ENCODE measurements at places on chromosomes 11 and 22.

DNA sequence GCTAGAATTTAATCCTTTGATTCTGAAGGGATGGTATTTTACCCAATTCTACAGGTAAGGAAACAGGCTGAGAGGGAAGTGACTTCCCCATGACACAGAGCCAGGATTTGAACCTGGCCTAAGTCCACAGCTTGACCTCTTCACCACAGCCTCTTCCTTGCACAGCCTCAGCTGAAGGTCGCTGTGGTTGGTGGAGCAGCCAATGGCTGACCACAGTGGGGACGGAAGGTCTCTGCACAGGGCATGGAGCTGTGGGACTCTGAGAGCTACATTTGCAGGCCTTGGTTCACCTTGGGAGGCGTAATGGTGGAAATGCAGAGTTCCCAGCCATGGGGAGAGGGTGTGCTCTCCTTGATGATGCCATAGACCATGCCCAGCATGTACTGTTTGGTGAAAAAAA, 295.0 kb downstream of the DDX10 start:
- no peak for DNase-seq

DNA sequence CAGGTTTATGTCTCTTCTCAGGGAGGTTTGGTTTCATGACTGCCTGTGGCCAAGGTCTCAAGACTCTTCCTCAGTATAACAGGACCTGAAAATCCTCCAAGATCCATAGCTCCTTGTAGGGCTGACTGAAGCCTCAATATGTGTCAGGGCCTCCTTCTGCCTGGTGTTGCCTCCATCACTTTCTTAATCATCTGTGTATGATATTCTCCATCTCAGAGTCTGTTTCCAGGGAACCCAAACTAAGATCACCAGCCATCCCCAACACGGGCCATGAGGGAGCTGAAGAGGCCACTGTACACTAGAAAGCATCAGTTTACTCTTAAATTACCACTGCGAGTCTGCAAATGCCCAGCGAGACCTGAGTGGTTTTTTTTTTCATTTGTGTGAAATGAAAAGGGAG, 17.7 kb downstream of the GGTLC2 start:
- no peak for DNase-seq

DNA sequence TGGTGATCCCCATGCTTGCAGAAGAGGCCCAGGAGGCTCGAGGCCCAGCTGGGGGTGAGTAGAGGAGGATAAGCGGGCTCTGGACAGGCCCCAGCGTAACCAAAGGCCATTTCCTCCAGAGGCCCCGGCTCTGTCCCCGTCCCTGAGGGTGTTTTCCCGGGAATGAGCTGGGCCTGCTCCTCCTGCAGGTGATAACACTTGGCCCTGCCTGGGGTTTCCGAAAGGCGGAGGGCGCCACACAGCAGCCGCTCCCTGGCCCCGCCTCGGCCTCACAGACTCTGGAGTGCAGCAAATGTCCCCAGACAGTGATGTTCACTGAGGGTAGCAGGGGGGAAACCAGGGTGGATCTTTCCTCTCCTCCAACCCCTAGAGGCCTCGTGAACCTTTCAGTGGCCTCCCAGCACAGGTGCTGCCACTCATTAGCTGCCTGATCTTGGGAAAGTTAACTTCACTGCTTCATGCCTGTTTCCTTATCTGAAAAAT, 10.5 kb upstream of the MGAT3 start:
- no peak for DNase-seq

- no peak for DNase-seq
These were observed 58.0 kb downstream of the C11orf91 start for GRCh38 chr11:33642461-33643166.

DNA sequence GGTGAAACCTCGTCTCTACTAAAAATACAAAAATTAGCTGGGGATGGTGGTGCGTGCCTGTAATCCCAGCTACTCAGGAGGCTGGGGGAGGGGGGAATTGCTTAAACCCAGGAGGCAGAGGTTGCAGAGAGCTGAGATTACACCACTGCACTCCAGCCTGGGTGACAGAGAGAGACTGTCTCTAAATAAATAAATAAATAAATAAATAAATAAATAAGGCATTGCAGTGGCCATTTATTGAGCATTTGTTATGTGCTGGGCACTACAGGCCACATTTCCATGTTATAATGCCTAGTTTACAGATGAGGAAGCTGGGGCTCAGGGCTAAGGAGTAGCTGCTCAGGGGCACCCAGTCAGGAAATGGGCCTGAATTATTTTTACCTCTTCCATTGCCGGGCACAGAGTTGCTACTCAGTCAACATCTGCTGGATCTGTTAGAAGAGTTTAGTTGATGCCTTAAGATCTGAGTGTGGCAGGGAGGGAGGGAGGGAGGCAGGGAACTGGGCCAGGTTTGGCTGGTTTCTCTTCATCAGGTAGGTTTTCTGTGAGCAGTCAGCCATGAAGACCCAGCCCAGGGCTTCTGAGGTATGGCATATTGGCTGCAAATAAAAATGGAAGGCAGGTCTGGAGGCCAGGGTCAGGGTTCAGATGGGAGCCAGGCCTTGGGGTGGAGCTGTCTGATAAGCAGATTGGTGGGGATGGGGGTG, 5.6 kb downstream of the PVALB start:
- DNase-seq, result no peak

GRCh38 chr11:84837402-84838069, 789.6 kb downstream of the DLG2 start:
- DNase-seq, result no peak

- no peak for DNase-seq
These were observed 613.5 kb upstream of the CCDC179 start for GRCh38 chr11:23473782-23474181.

DNA sequence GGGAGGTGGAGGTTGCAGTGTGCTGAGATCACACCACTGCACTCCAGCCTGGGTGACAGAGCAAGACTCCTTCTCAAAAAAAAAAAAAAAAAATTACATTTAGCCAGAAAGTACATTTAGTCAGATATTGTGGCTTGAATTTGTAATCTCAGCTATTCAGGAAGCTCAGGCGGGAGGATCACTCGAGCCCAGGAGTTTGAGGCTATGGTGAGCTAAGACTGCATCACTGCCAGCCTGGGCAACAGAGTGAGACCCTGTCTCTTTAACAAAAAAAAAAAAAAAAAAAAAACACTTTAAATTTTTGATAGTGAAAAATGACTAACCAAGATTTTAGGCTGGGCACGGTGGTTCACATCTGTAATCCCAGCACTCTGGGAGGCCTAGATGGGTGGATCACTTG, 27.3 kb downstream of the MRTFA start:
- no peak for DNase-seq

GRCh38 chr22:35838855-35839576, 121.3 kb downstream of the APOL5 start:
- DNase-seq, result peak; percentile 61

DNA sequence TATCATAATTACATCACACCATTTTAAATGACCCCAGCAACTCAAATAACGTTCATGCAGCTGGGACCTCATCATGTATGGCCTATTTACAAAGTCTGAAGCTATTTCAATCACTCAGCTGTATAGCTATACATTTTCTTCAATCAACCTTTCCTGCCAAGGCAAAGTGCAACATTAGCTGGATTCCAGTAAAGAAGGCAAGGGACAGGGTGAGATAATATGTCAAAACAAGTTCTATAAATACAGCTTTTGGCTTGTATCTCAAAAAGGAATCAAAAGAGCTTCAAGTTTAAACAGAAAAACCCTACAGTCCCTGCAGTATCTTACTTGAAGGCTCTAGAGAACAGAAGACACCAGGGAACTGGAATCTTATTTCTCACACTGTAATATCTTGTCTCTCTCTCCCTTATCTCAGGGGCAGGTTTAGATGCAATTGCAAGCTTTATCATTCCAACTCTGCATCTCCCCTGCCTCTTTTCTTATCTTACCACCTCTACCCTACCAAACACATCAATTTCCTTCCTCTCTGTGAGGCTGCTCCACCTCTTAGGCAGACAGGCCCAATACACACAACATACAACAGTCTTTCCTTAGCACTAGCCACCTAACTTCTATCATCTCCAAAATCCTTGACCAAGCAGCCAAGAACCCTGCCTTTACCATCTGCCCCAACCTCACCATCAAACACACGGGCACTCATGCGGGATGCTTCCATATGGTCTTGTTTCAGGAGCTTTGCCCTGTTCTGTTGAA, 34.5 kb downstream of the CELF1 start:
- DNase-seq, result no peak

DNA sequence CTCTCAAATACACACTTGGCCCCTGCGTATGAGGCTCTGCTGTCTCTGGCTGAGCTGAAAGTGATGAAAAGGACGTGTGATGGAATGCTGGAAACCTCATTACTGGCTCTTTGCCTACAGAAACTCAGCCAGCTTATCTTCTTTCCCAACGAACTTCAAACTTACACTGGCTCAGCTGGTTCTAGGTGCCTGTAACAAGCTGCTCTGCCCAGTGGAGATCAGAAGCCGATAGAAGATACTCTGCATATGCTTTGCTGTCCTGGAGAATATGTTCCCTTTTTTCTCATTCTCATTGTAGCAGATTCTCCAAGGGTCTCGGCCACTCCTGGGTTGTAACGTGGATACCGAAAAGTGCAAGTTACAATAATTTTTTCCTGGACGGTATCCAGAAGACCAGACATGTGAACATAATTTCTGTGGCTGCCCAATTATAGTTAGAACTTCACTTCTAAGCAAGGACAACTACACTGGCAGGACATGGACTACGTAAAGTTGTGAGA, 405.3 kb upstream of the CCDC90B start:
- no peak for DNase-seq

- DNase-seq, result no peak
These were observed 48.4 kb upstream of the WEE1 start for GRCh38 chr11:9525116-9525515.

GRCh38 chr22:37860796-37861421, 11.7 kb downstream of the EIF3L start:
- no peak for DNase-seq

- no peak for DNase-seq
These were observed 1.2 kb downstream of the PDGFB start for GRCh38 chr22:39243439-39244135.

GRCh38 chr22:20155330-20156041, 4.6 kb upstream of the CCDC188 start:
- DNase-seq, result peak; percentile 49

DNA sequence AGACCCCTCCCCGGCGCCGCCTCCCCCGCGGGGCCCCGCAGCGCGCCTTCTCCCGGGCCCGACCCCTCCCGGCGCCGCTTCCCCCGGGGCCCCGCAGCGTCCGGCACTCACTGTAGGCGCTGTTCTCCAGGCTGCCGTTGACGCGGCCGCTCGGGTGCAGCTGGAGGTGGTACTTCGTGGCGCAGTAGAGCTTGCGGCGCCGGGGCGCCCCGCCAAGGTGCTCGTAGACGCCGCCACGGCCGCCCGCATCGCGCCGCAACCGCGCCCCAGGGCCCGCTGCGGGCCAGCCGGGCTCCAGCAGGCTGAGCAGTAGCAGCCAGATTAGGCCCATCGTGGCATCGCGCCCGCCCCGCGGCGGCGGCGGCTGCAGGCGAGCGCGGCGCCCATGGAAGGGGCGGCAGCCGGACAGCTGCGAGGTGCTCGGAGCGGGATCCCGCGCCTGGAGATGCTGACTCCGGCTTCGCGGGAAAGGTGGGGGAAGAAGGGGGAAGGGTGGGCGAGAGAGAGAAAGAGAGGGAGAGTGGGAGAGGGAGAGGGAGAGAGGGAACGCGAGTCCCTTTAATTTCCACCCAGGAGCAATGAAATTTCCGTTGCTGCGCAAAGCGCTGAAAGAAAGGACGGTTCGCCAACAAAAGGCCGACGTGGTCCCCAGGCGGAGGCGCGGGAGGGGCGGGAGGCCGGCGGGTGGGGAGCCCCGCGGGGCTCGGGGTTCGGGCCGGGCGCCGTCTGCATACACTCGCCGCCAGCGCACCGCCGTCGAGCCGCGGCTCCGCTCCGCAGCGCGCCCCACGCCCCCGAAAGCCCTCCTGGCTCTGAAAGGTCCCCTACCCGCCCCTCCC, at the start of gene FGF3:
TSS of gene FGF3 (minus strand) at position 814 of the 839 bp plus-strand sequence. CDS start at position 331, 483 bp downstream.
- DNase-seq, result no peak

DNA sequence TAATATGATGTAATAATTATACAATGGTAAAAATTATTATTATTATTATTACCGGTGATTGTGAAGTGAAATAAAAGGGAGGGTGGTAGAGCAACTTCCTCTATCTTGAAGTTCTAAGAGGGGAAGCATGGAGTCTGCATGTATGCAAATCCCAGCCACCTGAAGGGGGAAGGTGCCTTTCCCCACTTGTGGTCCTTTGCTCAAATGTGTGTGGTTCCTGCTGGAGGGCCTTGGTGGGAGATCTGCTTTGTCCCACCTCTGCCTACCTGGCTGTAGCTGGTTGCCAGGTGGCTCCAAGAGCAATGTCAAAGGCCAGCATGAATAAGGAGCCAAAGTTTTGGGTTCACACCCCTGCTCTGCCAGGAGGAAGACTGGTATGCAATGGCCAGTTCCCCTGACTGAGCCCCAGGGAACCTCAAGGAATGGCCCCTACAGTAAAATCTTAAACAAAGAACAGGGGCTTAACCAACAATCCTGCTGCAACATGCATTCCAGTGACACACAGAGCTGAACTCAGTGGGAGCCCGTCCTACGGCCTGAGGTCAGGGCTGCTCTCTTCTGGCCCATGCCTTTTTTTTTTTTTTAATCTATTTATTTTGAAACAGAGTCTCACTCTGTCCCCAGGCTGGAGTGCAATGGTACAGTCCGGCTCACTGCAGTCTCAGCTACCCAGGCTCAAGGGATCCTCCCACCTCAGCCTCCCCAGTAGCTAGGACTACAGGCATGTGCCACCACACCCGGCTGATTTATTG, 8.5 kb downstream of the TMEM132A start:
- DNase-seq, result no peak

- no peak for DNase-seq
These were observed 1.1 kb downstream of the TTLL12 start for GRCh38 chr22:43185860-43186261.

DNA sequence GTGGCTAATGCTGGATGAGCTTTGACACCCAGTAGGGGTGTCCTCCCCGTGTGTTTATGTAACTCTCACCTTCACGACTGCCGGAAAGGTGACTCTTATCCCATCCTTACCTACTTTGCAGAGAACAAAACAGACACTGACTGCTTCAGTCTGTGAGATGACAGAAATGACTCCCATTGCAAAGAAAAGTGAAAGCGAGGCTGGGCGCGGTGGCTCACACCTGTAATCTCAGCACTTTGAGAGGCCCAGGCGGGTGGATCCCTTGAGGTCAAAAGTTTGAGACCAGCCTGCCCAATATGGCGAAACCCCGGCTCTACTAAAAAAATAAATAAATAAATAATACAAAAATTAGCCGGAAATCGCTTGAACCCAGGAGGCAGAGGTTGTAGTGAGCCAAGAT, 106.4 kb upstream of the ANO1 start:
- DNase-seq, result no peak

- DNase-seq, result no peak
These were observed 148.7 kb upstream of the MTMR2 start for GRCh38 chr11:96072592-96072991.

Measured in GM04504 (cell line).